ENCODE measurements at places on chromosomes 5 and 9.

DNA sequence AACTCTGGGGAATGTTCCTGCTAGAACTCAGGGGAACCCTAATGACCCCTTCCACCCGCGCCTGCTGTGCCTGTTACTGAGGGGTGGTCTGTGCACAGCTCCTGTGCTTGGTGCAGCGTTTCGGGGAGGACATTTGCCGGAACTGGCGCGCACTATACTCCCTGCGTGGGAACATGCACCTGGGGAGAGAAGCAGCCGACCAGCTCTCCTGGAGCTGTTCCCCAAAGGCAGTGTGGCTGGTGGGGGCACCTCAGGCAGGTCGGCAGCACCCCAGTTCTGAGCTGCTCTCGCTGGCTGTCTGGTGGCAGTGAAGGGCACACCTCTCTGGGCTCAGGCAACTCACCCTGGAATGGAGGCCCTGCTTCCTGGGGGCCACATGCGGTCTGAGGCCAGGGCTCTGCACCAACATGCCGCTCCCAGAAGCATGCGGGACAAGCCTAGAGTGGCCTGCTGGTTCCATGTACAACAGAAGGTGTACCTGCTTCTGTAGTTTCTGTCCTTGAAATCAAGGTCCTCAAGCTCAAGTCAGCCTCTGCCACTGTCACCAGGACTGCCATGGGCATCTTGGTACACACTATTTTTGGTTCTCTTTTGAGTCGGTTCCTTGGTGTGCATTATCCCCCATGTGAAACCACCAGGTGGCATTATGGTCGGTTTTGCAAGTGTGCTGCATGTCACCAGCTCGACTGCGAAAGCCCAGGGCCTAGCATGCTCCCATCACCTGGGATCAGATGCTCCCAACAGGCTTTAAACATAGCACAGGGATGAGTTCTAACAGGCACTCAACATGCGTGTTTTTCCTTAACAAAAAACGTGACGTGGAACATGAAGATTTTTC, 7.8 kb upstream of the MRNIP start:
- no peak for DNase-seq

DNA sequence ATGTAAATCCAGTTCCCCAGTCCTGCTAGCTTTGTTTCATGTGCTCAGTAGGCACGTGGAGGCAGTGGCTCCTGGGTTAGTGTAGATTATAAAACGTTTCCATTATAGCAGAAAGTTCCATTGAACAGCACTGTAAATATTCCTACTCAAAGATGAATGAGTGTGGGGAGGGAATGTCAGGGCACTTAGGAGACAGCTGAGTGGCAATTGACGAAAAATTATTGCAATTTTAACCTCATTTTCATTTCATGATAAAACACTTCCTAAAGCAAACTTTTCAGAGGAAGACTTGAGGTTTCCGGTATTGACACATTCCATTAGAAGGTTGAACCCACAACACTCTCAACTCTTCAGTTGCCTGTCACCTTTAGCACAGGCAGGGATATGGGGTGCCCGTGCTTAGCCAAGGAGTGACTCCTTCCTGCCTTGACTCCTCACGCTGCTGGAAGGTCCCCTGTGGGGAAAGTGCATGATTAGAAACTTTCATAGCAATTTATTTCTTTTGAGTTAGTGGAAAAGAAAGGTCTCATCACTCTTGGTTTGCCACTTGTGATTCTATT, 41.2 kb downstream of the SLC46A2 start:
- DNase-seq = no peak

- DNase-seq = no peak
Measured at GRCh38 chr9:79254900-79255650, 316.7 kb upstream of the TLE4 start.

- DNase-seq = no peak
Measured at GRCh38 chr9:131732636-131733289, 7.1 kb downstream of the RAPGEF1 start.

GRCh38 chr5:126928041-126928440, 102.3 kb downstream of the MARCHF3 start:
- no peak for DNase-seq

GRCh38 chr9:113636165-113636564, 172.6 kb downstream of the RGS3 start:
- no peak for DNase-seq

- no peak for DNase-seq
Measured at GRCh38 chr9:8437876-8438275, 638.3 kb upstream of the DMAC1 start.

DNA sequence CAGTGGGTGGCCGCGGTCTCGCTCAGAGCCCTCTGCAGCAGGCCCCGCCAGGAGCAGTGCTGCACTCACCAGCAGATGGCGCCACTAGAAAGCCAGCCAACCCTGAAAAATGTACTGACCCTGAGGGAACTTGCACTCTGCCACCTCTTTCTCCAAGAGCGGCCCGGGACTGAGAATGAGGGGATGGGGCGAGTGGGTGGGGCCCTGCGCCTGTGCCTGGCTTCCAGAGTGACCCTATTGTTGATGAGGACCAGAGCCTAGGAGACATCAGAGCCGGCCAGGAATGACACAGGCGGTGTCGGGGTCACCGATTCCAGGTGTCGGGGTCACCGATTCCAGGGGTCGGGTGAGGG, 2.9 kb upstream of the IL17B start:
- DNase-seq = no peak

GRCh38 chr5:133421394-133421793, 190.9 kb downstream of the FSTL4 start:
- DNase-seq = no peak

DNA sequence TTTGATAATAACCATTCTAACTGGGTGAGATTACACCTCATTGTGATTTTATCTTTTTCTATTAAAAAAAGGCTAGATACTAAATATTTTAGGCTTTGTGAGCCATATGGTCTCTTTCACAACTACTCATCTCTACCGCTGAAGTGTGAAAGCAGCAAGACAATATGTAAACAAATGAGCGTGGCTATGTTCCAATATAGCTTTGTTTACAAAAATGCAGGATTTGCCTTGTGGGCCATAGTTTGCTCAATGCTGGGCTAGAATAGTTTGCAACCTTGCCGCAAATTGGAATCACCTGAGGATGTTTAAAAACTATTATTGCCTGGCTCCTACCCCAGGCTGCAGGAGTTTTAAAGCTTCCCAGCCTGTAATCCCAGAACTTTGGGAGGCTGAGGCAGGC, 10.2 kb upstream of the GPR150 start:
- no peak for DNase-seq

DNA sequence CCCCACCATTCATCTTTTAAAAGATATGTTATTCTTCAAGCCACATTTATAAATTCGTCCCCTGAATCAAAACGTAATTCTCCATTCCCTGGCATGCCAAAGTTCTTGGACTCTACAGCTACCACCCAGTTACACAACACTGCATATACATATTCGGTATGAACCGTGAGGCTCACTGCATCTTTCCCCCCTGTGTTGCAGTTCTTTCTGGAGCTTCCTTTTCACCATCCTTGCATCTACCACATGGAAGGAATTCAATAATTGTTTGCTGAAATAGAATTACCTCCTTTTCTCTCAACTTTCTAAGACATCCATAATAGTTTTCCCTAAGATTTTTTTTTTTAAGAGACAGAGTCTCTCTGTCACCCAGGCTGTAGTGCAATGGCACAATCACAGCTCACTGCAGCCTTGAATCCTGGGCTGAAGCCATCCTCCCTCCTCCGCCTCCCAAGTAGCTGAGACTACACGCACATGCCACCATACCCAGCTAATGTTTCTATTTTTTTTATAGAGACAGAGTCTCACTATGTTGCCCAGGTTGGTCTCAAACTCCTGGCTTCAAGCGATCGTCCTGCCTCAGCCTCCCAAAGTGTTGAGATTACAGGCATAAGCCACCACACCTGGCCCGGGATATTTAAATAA, 3.3 kb downstream of the LPAR1 start:
- DNase-seq = no peak

DNA sequence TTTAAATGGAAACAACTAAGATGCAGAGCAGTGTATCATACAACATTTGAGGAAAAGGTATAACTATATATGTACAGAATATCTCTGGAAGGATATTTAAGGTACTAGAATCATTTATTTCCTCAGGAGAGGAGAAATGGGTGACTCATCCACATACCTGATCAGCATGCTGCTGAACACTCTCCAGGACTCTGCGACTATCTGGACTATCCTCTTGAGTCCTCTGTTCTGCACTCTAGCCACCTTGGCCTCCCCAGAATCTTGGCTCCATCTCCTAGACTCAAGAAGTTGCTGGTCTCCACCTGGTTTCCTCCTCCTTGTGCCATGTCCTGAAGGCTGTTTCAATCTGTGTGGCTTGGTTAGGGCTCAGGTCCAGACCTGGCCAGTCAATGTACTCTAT, 8.8 kb upstream of the PRDM6 start:
- no peak for DNase-seq

GRCh38 chr9:34250721-34251120, 71.9 kb downstream of the UBAP1 start:
- no peak for DNase-seq

- no peak for DNase-seq
Measured at GRCh38 chr5:37839407-37840052, at the start of gene GDNF. GDNF (minus strand) TSS chr5:37840041; CDS start chr5:37834796, 5,245 bp downstream.

DNA sequence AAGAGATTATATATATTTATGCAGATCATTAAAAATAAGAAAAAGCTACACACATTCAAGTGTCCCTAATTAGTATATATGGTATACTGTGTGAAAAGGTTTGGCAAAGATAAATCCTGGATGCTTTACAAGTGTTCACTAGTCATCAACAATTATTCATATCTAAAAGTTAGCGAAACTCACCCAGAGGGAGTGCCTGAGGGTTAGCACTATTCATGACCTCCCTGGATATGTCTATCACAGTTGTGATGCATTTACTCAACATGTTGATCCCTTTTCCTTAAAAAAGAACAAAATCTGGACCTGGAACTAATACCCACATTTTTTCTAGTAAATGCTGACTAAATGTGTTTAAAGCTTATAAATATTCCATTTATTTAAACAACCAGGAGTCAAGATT, 273.0 kb upstream of the SMC2 start:
- no peak for DNase-seq

GRCh38 chr5:14607104-14607503, 25.5 kb downstream of the OTULINL start:
- DNase-seq = no peak

GRCh38 chr5:57012511-57012910, 60.6 kb upstream of the MIER3 start:
- DNase-seq = no peak

- no peak for DNase-seq
Measured at GRCh38 chr9:77598991-77599390, 49.1 kb downstream of the GNA14 start.

GRCh38 chr5:40606077-40606765, 73.5 kb upstream of the PTGER4 start:
- no peak for DNase-seq

DNA sequence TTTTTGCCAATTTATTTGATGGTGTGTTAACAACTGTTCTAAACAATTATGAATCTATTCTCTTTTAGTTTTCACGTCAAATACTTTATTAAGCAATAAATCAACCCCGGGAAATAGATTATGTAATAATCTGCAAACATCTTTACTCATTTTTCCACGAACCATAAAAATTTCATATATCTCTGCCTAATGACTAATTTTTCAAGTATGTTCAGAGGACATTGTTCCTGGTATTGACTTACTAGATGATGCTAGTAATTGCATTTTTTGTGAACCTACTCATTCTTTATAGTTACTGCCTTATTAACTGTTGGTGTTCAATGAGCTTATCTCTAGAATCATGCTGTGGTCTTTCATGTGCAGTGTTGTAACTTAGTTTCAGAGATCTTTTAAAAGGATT, 41.0 kb upstream of the FBN2 start:
- DNase-seq = no peak

DNA sequence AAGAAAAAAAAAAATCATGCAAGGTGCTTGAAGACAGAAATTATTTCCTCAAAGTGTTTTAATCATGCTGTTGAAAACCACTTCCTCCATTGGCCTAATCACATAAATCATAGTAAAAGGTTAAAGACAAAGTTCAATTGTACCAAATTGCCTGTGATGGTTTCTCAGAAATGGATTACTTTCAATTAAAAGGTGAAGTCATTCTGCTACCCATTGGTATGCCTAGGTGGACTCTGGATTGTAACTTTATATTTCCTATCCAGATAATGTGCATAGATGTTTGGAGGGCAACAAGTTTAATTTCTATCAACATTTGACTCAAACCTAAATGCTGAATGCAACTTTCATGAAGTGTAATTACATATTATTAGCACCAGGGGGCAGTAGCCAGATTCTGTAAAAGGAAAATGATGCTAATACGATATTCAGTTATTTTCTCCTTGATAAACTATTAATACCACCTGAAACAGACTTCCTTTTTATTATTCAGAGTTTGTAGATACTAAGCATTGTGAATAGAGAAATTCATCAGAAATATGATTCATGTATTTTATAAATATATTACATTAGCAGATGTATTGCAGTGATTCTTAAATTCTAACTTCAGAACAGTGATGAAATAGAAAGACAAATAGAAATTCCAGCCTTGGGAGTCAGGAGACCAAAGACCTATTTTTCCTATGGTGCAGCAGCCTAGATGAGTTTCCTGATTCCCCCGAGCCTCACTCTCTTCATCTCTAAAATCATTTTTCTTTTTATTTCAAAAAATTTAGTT, 148.2 kb downstream of the CAAP1 start:
- no peak for DNase-seq

DNA sequence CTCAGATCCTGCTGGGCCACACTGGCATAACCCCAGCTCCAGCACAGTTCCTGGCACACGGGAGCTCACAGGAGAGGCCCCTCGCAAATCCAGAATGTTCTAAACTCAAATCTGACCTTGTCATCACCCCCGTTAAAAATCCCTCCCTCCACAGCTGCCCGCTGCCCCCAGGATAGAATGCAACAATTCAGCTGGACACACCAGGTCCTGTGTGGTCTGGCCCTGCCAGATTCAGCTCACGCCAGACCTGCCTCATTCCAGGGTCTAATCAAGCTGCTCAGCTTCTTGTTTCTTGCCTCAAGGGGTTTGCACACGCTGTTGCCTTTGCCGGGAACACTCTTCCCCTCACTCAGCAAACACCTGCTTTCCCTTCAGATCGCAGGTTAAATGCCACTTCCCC, 45.0 kb upstream of the ASS1 start:
- no peak for DNase-seq

- no peak for DNase-seq
Measured at GRCh38 chr9:128587453-128587852, 35.1 kb downstream of the SPTAN1 start.

DNA sequence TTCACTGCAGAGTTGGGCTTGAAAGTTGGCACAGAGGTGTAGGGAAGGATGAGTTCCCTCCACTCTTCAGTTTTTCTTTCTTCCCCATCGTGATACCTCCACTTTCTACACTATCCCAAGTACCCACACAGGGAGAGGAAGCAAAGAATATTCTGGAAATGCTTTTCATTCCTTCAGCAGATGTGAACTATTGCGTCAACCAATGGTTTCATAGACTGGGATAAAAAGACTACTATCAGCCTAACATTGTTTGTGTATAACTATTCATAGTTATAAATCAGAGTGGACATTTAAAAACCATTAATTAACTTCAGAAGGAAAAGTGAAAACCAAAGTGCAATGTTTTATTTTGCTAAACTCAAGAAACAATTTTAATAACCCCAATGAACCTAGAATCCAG, 63.6 kb upstream of the MAMDC2 start:
- DNase-seq = no peak

- DNase-seq = no peak
Measured at GRCh38 chr5:64532657-64533056, 26.8 kb downstream of the RGS7BP start.
